ENCODE measurements at places on chromosomes 1 and 21.

GRCh38 chr1:47767741-47768100 is 229.5 kb downstream of the TRABD2B start:
- H3K4me1 ChIP-seq: peaks cover 81% of the 10 kb centered on the region
- peak overlapping the region; percentile 72 for H3K27ac ChIP-seq
- no peak overlapping the region for H3K4me3 ChIP-seq

- H3K27ac ChIP-seq: no peak overlapping the region
- no peaks in the 10 kb centered on the region for H3K4me1 ChIP-seq
- H3K4me3 ChIP-seq: no peak overlapping the region
- no peak for DNase-seq
- H3K36me3 ChIP-seq: no peaks in the 10 kb centered on the region
- no peaks in the 10 kb centered on the region for H3K27me3 ChIP-seq
Observed at GRCh38 chr1:54135436-54136120, 17.2 kb downstream of the CDCP2 start.

- no peaks in the 10 kb centered on the region for H3K27me3 ChIP-seq
- H3K4me1 ChIP-seq: no peaks in the 10 kb centered on the region
- no peak for DNase-seq
- no peak overlapping the region for H3K27ac ChIP-seq
- H3K4me3 ChIP-seq: no peak overlapping the region
- no peaks in the 10 kb centered on the region for H3K36me3 ChIP-seq
Observed at GRCh38 chr21:34942911-34943310, 106.2 kb downstream of the RUNX1 start.

DNA sequence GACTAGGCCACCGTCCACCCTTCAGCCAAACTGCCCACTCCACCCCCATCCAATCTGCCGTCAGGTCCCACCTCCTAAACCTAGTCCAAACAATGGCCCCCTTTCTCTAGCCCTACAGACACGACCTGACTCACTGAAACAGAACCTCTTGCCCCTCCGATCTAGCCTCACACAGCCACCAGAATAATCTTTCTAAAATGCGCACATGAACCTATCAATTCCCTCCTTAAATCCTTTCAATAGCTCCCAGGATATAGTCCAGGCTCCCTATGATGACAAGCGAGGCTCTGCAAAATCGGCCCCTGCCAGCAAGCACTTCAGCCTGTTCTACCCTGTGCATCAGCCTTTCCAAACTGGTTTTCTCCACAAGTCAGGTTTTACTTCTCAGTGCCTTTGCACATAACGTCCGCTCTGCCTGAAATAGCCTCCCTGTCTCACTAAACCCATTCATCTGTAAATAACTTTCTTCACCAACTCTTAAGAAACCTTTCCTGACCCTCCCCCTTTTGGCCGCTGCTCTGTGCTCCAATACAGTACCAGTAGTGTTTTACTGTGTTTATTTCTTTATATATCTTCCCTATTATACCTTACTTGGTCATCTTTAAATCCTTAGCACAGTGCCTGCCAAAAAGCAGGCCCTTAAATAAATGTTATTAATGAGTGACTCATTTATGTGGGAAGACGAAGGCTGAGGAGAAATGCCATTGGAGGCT is 9.0 kb upstream of the CDC20 start:
- peak; percentile 66 for DNase-seq
- peak overlapping the region; percentile 93 for H3K27ac ChIP-seq
- no peaks in the 10 kb centered on the region for H3K36me3 ChIP-seq
- H3K4me3 ChIP-seq: peak overlapping the region; percentile 59

- no peaks in the 10 kb centered on the region for H3K27me3 ChIP-seq
- H3K27ac ChIP-seq: no peak overlapping the region
- no peak for DNase-seq
- no peaks in the 10 kb centered on the region for H3K36me3 ChIP-seq
- no peaks in the 10 kb centered on the region for H3K4me1 ChIP-seq
- no peak overlapping the region for H3K4me3 ChIP-seq
Observed at GRCh38 chr1:42551180-42551579, 88.1 kb downstream of the CCDC30 start.

DNA sequence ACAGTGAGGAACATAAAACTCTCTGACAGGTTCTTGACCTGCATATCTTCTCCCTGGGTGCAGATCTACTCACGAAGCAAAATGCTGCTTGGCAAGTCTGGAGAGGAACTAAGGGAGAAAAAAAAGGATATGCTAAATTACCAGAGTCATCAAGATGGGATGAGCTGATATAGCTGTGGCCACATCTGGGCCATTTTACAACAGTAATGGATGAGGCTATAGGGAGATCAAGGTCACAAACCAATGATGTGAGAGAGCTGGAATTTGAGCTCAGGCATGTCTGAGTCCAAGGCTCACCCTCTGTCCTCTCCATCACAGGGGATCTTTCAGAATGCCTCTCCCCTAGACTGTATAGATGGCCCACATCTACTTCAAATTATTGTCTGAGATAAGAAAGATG is 26.2 kb downstream of the ZMYND12 start:
- no peaks in the 10 kb centered on the region for H3K4me1 ChIP-seq
- no peak for DNase-seq
- H3K27ac ChIP-seq: no peak overlapping the region
- no peaks in the 10 kb centered on the region for H3K27me3 ChIP-seq
- no peaks in the 10 kb centered on the region for H3K36me3 ChIP-seq

DNA sequence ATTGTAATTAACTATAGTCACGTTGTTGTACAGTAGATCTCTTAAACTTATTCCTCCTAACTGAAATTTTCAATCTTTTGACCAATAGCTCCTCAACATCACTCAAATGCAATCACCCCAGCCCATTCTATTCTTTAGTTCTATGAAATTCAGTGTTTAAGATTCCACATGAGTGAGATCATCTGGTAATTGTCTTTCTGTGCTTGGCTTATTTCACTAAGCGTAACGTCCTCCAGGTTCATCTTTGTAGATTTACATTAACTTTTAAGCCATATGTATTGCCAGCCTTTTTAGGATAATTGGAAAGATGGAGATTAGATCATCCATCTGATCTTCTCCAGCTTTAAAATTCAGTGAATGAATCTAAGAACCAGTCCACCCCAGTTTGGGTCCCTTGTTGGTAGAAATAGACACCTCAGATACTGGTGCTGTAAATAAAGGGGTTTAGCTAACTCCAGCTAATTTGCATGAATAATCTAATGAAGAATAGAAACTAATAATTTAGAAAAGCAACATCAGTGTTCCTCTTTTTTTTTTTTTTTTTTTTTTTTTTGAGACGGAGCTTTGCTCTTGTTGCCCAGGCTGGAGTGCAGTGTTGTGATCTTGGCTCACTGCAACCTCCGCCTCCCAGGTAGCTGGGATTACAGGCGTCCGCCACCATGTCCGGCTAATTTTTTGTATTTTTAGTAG is 7.0 kb downstream of the S100A10 start:
- no peak for DNase-seq
- no peaks in the 10 kb centered on the region for H3K27me3 ChIP-seq
- H3K4me3 ChIP-seq: no peak overlapping the region
- peaks cover 41% of the 10 kb centered on the region for H3K4me1 ChIP-seq
- H3K36me3 ChIP-seq: peaks cover 6% of the 10 kb centered on the region
- H3K27ac ChIP-seq: no peak overlapping the region

- no peaks in the 10 kb centered on the region for H3K4me1 ChIP-seq
- H3K27me3 ChIP-seq: no peaks in the 10 kb centered on the region
- DNase-seq: no peak
Observed at GRCh38 chr1:25026730-25027450, 96.8 kb upstream of the RUNX3 start.

- no peaks in the 10 kb centered on the region for H3K27me3 ChIP-seq
- no peaks in the 10 kb centered on the region for H3K36me3 ChIP-seq
- H3K4me3 ChIP-seq: no peak overlapping the region
- DNase-seq: no peak
- no peaks in the 10 kb centered on the region for H3K4me1 ChIP-seq
- H3K27ac ChIP-seq: no peak overlapping the region
Observed at GRCh38 chr1:86381223-86381622, 14.9 kb downstream of the ODF2L start.

DNA sequence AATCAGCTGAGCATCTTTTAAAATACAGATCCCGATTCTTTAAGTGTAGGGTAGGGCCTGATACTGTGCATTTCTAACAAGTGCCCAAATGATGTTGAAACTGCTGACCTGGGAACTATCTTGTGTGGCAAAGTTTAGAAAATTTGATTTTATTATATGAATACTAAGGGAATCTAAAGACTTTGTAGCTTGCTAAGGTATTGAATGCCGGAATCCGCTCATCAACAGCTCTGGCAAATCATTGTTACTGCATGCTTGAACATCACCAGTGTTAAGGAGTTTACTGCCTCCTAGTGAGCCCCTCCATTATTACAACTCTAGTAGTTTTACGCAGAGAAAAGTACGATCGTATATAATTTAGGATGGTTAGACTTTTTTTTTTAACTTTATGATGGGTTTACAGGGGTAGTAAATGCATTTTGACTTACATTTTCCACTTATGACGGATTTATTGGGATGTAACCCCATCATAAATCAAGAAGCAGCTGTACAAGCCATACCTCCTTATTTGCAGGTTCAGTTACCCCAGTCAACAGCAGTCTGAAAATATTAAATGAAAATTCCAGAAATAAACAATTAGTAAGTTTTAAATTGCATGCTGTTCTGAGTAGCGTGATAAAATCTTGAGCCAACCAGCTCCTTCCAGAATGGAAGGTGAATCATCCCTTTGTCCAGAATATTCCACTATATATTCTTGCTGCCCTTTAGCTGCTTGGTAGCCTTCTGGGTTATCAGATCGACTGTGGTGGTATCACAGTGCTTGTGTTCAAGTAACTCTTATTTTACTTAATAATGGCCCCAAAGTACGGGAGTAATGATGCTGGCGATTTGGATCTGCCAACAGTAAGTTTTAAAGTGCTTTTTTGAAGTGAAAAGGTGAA is 892 bp downstream of the TYW3 start:
- H3K4me3 ChIP-seq: peak overlapping the region; percentile 74
- peaks cover 46% of the 10 kb centered on the region for H3K4me1 ChIP-seq
- H3K36me3 ChIP-seq: peaks cover 12% of the 10 kb centered on the region

DNA sequence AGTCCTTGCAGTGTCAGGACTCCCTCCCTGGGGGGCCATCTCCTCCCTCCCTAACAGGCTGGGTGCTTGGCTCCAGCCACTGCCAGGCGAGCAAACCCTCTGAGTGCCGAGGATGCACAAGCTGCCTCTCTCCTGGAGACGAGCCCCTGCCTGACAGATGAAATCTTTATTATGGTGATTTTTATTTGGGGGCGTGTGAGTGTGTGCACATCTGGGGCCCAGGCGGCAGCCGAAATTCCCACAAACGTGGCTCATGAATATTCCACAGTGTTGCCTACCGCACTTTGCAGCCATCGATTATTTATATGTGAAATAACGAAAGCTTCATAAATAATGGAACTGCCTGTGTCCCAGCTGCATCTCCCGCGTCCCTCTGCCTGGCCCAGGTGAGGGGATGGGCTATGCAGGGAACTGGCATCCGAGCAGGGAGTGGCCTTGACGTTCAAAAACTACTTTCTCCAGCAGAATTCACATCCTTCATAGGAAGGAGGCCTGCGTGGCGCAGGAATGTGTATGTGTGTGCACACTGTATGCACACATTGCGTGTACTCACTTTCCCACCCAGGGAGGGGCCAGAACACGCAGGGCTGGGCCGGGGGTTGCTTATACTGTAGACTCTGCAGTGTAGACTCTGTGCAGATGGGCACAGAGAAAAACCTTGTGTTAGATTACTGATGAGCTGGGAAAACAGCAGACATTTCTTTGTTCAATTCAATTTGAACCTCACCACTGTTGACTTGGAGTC is 73.1 kb downstream of the UBIAD1 start:
- H3K4me1 ChIP-seq: no peaks in the 10 kb centered on the region
- DNase-seq: no peak
- H3K36me3 ChIP-seq: no peaks in the 10 kb centered on the region
- H3K27ac ChIP-seq: no peak overlapping the region

DNA sequence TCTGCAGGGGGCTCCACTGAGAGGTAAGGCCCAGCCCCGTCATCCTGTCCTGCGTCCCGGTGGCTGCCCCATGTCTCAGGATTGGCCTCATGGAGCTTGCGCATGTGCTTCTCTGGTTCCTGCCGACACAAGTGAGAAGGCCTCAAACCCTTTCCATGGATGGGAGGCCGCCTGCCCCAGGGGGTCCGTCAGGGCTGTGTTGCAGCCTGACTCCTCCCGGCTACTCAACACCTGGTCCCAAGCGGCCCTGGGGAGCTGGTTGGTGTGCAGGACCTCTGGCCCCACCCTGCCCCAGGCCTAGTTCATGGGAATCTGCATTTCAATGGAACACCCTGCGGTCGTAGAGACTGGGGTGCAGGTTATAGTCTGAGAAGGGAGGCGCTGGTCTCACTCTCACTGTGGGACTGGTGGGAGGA is 21.1 kb upstream of the PDE9A start:
- no peak overlapping the region for H3K4me3 ChIP-seq
- peak; percentile 48 for DNase-seq
- H3K27me3 ChIP-seq: no peaks in the 10 kb centered on the region
- H3K36me3 ChIP-seq: no peaks in the 10 kb centered on the region
- H3K4me1 ChIP-seq: no peaks in the 10 kb centered on the region

DNA sequence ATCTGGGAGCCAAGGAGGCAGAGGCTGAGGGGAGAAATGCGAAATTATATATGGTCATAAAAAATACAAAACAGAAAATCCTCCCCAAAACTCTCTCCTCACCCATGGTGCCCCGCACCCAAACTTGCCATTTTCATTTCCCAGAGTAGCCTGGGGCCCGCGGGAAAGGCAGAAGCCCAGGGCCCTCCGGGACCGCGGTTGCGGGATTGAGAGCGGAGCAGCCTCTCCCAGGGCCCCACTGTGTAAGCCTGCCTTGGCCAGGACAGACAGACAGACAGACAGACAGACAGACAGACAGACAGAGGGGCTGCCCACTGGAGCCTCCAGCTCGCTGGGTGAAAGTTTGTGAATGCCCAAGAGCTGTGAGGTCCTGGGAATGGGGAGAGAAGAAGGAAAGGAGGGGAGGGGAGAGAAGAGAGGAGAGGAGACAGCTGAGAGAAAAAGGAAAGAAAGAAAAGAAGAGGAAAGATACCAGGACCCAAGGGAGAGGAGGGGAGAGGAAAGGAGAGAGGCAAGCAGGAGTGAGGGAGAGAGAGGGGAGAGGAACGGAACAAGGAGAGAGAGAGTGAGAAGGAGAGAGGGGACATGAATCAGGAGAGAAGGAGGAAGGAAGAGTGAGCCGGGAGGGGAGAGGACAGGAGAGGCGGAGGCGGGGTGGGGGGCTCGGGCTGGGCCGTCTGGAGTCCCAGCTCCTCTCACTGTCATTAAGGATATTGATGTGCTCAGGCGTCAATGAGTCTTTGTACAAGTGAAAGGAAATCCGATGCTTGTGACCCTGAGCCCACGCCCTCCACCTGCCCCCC is 69.3 kb upstream of the CASZ1 start:
- peaks cover 21% of the 10 kb centered on the region for H3K4me1 ChIP-seq
- H3K27ac ChIP-seq: no peak overlapping the region
- no peaks in the 10 kb centered on the region for H3K27me3 ChIP-seq

All from tibial artery (tissue), 4 donors.